ENCODE measurements at places on chromosomes 7 and 10. TPM values are rescaled to one million over a fixed set of nuclear protein-coding genes. Genes with fewer than 3 reads are reported as not detected.

Gene OR6V1
- not detected for total RNA-seq

Gene PPRC1
- 45.6 TPM for total RNA-seq

Gene EPO
- total RNA-seq, result not detected

DNA sequence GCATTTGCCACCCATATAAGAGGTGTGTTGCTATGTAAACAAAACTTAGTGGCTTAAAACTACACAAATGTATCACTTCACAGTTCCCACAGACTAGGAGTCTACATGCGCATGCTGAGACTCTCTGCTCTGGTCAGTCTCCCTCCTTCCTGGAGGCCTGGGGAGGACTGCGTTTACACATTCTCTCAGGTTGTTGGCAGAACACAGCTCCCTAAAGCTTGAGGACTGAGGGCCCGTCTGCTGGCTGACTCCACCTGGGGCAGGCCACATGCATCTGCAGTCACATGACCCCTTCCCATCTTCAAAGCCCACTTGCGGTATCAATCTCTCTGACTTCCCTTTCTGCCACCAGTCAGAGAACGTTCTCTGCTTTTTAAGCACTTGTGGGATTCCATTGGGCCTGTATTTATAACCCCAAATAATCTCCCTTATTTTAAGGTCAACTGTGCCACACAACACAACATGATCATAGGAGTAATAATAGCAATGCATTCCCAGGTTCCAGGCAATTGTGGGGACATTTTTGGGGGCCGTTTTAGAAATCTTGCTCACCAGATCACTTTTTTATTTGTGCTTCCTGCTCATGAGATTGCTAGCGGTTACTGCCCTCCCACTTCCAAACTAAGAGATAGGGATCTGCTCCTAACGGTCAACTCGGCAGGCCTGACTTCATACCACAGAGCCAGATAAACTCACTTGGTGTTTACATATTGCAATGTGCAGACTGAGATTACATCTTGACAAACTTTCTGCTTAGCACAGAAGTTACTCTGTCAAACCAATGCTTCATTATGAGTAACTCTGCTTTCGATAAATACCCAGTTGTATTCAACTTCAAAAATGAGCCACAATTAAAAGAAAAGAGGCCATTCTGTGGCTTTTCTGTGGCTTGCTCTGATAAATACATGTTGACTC lies 96.3 kb downstream of the ALOX5 start:
- DNase-seq, result no peak

GRCh38 chr10:7657552-7657951 lies 9.2 kb downstream of the ITIH5 start:
- DNase-seq, result no peak

- DNase-seq, result no peak
Observed at GRCh38 chr10:60467202-60467546, 77.5 kb upstream of the ANK3 start.

- no peak for DNase-seq
Observed at GRCh38 chr7:25625306-25625992, 397.2 kb upstream of the NPVF start.

DNA sequence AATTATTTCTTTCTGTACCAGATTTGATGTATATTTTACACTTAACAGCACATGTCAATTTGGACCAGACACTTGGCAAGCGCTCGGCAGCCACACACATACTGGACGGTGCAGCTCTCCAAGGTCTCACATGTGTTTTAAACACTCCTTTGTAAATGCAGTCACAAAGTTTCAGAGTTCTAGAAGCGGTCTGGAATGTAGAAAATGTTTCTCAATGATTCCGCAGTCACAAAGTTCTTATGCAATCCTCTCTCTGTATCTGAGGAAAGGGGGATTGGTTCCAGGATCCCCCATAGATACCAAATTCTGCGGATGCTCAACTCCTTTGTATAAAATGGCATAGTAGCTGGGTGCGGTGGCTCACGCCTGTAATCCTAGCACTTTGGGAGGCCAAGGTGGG lies 253.0 kb upstream of the GRB10 start:
- no peak for DNase-seq
